ENCODE measurements at places on chromosomes 4 and X.

- DNase-seq, result peak; percentile 25
Measured at GRCh38 chrX:73214426-73215094, at the start of gene NAP1L2. Gene NAP1L2, minus strand, starts transcription at chrX:73214851. Its CDS starts 359 bp downstream, at chrX:73214492.

GRCh38 chr4:10180603-10180926 lies 64.0 kb upstream of the WDR1 start:
- DNase-seq, result no peak

- peak; percentile 33 for DNase-seq
Measured at GRCh38 chr4:1290165-1290977, 680 bp downstream of the MAEA start.

DNA sequence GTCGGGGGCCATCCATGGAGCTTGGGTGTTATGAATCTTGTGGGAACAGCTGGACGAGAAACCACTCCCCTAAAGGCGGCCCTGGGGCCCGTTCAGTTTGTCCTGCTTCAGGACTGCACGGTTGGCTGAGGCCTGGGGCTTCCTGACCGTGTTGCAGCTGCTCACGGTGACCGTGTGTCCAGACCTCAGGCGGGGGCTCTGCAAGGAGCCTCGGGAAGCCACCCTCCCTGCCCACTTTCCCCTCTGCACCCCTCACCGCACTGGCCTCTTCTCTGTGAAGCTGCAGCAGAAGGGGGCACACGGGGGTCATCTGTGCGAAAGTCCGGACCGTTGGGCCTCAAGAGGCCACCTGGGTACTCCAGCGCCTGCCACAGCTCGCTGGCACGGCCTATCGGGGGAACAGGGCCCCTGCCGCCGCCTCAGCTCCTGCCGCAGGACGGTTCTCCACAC lies 29.4 kb downstream of the UVSSA start:
- no peak for DNase-seq

- DNase-seq, result no peak
Measured at GRCh38 chr4:106978046-106978774, 57.9 kb downstream of the DKK2 start.

DNA sequence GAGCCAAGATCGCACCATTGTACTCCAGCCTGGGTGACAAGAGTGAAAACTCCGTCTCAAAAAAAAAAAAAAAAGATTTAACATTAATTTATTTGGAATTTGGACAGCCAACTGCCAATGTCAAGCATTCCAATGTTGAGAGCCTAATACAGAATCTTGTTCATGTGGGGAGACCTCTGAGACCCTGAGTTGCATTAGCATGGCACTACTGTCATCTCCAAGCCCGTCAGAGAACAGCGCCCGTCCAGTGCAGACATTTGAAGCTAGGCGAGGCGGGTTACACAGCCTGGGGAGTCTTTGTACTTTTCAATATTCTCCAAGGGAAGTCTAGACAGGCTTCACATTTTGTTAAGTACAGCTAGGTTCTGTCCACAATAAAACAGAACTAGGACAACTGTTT lies 126.7 kb downstream of the CHRNA9 start:
- DNase-seq, result no peak

GRCh38 chr4:135365065-135365464 lies 1163.5 kb upstream of the PABPC4L start:
- no peak for DNase-seq

DNA sequence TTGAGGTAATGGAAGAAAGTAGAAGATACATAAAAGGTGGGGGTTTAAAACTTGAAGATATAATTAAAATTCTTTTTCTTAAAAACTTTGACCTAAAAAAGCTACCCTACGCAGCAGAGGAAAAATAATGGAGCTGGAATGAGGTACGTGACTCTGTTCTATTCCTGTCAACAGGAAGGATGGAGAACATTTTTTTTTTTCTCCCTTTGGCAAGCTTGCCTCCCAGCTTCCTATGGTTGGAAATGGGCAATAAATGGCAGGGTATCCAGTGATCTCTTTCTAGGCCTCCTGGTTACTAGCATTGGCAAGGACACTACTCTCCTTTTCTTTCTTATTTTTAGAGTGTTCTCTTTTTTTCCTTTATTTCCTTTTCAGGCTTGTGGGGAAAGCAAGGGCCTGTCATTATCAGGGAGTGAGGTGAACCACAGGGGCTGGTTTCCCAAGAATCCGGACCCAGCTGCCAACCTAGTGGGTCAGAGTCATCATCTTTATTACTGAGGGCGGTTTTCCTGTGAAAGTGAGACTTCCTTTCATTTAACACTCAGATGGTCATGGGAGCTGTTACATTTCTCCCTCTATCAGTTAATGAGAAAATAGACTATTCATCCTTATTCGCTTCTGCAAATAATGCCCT lies 224.6 kb downstream of the SPRY1 start:
- DNase-seq, result no peak

DNA sequence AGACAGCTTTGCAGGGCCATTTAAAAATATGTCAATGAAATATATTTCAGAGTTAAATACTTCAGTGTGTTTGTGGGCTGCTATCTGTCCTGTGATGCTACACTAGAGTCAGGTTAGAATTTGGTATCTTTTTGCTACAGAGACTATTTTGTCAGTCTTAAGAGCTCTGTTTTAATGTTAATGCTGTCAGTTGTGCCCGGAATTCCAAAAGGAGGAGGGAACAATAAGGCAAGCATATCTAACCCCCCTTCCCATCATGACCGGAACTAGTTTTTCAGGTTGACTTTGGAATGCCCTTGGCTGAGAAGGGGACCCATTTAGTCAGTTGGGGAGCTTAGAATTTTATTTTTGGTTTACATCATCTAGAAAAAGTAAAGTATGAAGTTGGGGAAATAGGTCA lies 34.9 kb upstream of the SLC25A4 start:
- DNase-seq, result no peak

All from activated CD4-positive, alpha-beta T cell treated with anti-CD3 and anti-CD28 coated beads, Interleukin-2, amount 50 U/mL, for 48 hours (primary cell).